ENCODE measurements at places on chromosomes 16 and 17.

- peak; percentile 80 for DNase-seq
These were observed 104.1 kb upstream of the CORO6 start for GRCh38 chr17:29726715-29727252.

DNA sequence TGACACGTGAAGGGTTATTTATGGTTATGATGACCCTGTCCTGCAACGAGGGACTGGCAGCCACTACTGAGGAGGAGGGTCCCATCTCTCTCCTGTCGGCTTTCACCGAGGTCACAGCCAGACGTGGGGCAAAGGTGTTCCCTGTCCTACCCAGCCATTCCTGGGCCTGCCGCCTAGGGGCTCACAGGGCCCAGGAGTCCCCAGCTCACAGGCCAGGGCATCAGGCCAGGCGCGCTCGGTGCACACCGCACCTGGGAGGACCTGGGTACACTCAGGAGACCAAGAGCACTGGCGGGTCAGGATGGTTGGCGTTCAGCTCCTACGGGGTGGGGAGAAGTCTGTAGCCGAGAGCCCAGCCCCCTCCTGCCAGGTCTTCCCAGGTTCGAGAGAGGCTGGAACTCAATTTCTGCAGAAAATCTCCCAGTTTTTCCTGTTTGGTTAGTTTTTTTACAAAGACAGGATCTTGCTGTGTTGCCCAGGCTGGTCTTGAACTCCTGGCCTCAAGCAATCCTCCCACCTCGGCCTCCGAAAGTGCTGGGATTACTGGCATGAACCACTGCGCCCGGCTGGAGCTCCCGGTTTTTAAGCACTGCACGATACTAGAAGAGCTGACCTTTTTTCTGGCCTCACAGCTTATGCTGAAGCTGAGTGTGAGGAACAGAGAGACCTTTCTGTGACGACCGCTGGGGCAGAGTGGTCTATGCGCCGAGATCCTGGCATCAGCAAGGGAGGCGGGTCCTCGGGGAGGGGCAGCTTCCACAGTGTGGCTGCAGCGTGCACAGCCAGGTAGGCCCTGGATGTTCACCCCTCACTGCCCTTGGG is 7.7 kb downstream of the CYBC1 start:
- no peak for DNase-seq

GRCh38 chr17:58580671-58581070 is 66.2 kb upstream of the MTMR4 start:
- no peak for DNase-seq

DNA sequence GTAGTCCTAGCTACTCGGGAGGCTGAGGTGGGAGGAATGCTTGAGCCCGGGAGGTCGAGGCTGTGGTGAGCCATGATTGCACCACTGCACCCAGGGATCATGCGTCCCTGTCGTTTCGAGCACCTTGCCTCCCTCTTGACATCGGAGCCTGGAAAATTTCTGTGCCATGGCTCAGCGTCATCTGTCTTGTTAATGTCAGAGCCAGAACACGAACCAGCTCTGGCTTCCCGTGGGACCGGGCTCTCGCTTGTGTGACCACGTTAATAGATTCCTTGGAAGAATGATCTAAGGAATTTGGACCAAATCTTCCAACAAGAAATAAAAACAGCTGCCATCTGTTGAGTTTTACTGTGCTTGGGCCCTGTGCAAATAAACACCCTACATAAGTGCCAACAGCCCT is 117.7 kb downstream of the ABCC1 start:
- no peak for DNase-seq

DNA sequence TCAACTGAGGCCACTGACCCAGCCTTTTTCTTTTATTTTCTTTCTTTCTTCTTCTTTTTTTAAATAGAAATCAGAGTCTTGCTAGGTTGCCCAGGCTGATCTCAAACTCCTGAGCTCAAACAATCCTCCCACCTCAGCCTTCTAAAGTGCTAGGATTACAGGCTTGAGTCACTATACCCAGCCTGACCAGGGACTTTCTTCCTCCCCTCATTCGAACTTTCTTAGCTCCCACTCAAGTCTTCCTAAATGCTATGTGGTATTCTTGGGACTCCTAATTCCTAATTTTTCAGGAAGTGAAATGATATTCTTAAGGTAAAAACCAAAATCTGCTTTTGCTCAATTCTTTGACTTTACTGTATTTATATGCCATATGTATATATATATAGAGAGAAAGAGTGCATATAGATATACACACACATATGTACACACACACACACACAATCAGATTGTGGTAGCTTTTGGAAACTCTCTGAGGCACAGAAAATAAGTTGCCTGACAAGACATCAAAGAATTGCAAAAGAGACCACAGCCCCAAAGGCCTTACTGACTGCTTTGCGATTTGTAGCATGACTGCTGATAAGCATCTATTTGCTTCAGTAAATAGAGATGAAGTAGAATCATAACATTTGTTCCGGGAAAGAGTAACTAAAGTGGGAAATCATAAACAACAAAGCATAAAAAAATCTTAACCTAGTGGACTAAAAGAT is 9.5 kb upstream of the AMZ2 start:
- DNase-seq = no peak

GRCh38 chr17:41307647-41308046 is 1.5 kb downstream of the KRTAP16-1 start:
- DNase-seq = no peak

DNA sequence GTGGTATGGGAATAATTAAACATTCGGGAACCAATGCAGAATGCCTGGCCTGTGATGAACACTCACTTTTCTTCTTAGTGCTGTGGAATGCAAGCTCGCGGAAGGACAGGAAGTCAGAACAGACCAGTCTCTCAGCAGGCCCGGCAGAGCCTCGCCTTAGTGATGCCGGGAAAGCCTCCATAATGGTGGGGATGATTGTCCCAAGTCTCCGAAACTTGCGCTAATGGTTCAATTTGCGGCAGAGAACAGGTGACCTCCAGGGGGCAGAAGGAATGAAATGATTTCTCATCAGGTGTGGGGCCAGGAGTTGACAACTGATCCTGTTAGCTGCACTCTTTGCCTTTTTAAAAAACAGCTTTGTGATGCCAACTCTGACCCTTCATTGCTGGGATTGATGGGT is 170.6 kb downstream of the GSG1L start:
- DNase-seq = no peak

DNA sequence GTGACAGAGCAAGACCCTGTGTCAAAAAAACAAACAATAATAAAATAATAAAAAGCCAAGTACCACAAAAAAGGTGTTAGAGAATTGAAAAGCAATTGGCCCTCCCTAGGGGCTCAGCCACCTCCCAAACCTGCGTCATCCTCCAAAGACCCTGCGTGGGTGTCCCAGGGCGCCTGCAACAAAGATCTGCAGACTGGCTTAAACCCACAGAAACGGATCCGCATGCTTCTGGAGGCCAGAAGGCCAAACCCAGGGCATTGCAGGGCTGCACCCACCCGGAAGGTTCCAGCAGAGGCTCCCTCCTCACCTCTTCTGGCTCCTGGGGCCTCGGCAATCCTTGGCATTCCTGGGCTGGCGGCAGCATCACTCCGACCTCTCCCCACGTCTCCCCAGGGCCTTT is 1.5 kb downstream of the ENPP7 start:
- DNase-seq = no peak

DNA sequence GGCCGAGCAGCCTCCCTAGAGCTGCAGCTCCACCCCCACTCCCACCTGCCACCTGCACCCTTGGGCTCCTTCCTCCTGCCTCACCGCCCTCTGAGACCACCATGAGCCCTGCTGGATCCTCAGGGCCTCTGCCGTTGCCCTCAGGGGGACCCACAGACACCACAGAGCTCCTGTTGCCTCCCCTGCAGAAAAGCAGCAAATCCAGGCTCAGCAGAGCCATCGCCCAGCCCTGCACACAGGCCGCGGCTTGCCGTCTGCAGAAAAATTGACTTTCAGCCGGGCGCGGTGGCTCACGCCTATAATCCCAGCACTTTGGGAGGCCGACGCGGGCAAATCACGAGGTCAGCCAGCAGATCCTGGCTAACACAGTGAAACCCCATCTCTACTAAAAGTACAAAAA is 7.0 kb upstream of the PPP1R27 start:
- no peak for DNase-seq

GRCh38 chr16:66881014-66881417 is 701 bp downstream of the PDP2 start:
- DNase-seq = peak; percentile 20

GRCh38 chr17:16155536-16155935 is 59.8 kb downstream of the NCOR1 start:
- peak; percentile 86 for DNase-seq

DNA sequence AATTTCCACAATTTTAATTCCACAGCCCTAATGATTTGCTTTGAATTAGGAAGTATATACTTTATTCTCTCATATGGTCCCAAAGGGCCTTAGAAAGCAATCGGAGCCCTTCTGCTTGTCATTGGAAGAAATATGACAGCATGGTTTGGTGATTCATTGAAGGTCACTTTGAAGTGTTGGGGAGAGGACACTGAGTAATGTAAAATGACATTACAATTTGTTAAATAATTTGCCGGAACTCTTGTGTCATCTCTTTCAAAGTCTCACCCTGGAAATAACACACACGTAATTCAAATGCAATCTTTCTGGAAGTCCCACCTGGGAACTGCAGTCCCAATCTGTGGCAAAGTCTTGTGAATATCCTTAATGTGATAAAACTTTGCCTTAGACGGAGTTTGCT is 59.8 kb downstream of the BMERB1 start:
- DNase-seq = no peak

DNA sequence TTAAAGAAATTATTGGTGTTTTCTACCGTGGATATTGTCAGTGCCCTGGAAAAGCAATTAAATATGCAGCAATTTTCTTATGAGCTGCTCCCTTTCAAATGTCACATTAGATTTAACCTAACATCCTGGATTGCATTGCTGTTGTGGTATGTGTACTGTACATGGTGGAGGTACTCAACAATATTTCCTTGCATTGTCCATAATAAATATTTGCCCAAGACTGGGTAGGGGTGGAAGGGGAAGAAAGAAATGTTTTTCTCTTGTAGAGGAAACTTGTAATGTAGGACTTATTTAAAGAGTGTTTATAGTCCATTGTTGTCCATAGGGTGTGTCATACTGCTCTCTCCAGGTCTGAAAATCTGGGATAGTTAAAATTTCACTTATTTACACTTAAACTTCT is 346.2 kb upstream of the TBX2 start:
- no peak for DNase-seq

DNA sequence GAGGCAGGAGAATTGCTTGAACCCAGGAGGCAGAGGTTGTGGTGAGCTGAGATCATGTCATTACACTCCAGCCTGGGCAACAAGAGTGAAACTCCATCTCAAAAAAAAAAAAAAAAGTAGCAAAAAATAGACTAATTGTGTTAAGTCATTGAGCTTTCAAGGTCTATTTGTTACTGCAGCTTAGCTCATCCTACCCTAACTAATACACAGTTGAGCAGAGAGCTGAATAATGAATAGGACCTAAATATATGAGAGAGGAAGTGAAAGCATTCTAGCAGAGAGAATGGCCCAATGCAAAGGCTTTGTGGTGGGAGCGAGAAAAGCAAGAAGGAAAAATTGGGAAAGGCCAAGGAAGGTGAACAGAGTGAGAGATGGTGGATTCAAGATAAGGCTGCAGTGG is 128.3 kb downstream of the AXIN2 start:
- DNase-seq = no peak

DNA sequence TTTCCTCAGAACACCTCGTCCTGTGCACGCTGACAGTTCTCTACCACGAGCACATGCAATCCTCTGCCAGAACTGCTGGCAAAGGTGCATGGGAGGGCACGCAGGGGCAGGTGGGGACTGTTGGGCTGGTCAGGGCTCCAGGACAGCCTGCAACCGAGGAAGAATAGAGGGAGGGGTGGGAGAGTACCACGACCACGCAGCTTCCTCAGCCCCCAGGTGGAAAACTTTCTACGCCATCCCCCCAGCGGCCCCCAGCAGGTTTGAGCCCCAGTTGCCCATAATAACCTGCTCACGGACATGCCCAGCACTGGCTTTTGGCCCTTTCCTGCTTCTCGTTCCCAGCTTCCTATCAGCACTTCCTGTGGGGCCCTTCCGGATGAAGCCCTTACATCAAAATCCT is 199.3 kb downstream of the C16orf95 start:
- DNase-seq = no peak

- no peak for DNase-seq
These were observed 6.0 kb upstream of the TNFRSF13B start for GRCh38 chr17:16977932-16978331.

DNA sequence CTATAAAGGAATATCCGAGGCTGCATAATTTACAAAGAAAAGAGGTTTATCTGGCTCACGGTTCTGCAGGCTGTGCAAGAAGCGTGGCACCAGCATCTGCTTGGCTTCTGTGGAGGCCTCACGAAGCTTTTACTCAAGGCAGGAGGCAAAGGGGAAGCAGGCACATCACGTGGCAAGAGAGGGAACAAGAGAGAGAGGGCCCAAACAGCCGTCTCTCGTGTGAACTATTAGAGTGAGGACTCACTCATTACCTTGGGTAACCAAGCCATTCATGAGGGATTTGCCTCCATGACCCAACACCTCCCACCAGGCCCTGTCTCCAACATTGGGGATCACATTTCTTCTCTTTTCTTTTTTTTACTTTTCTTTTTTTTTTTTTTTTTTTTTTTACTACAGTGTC is 7.5 kb upstream of the ALKBH5 start:
- no peak for DNase-seq

GRCh38 chr16:24800586-24800985 is 45.2 kb upstream of the SLC5A11 start:
- DNase-seq = peak; percentile 29

GRCh38 chr17:28219771-28220170 is 99.2 kb upstream of the TMEM97 start:
- no peak for DNase-seq

GRCh38 chr16:4327386-4328045 is 11.6 kb downstream of the GLIS2 start:
- no peak for DNase-seq

DNA sequence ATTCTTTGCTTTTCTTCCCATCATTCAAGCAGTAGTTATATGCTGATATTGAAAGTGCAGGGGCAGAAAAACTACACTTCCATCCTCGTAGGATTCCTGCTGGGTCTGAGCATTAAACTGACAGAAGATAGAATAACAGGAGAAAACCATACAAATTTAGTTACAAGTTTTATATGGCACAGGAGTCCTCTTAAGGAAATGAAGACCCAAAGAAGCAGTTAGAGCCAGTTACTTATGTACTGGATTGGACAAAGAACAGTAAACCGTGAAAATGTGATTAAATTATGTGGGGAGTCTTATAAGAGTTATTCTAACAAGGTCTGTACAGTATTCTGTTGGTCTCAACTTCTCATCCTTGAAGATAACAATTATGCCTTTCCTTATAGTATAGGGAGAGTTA is 81.2 kb upstream of the NSRP1 start:
- no peak for DNase-seq

- DNase-seq = no peak
These were observed 104.5 kb downstream of the PARN start for GRCh38 chr16:14525596-14525995.
